Ascending aorta (tissue), 2 donors: ENCODE measurements at places on chromosomes 3 and 15. TPM values are rescaled to one million over a fixed set of nuclear protein-coding genes. Genes with fewer than 3 reads are reported as not detected.

- H3K4me1 ChIP-seq, result peaks cover 54% of the 10 kb centered on the region
- no peak overlapping the region for H3K4me3 ChIP-seq
- no peak for DNase-seq
- no peaks in the 10 kb centered on the region for H3K36me3 ChIP-seq
These were observed 91.6 kb downstream of the MBNL1 start for GRCh38 chr3:152360302-152360701.

DNA sequence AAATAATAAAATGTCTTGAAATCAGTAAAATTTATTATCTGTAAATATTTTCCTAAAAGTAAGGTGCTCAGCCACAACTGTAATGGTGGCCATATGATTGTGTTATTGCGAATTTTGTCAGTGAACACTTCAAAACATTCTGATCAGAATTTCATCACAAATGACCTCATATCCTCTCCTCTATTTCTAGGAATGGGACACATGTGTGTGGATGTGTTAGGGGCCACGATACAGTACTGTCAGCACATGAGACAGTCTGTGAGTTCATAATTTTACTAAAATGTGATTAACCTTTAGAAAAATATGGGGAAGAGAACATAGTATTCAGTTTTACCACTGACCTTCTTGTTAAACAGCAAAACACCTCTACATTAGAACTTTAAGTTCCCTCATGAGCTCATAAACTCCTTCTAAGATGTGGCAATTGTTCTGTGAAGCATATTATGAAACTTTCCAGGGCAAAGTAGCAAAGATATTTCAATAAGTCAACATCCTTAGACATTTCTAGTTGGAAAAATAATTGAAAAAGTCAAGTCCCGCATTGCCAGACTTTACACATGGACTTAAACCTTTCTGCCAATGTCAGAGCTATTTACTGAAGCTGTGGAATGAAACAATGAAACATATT, 158.2 kb upstream of the ABI3BP start:
- no peaks in the 10 kb centered on the region for H3K4me1 ChIP-seq
- no peak for DNase-seq
- H3K27ac ChIP-seq, result peak overlapping the region; percentile 29
- H3K4me3 ChIP-seq, result no peak overlapping the region
- no peaks in the 10 kb centered on the region for H3K36me3 ChIP-seq
- H3K27me3 ChIP-seq, result no peaks in the 10 kb centered on the region

GRCh38 chr15:70830615-70831014, 23.3 kb downstream of the LARP6 start:
- no peak overlapping the region for H3K4me3 ChIP-seq
- H3K4me1 ChIP-seq, result peaks cover 24% of the 10 kb centered on the region
- no peaks in the 10 kb centered on the region for H3K27me3 ChIP-seq
- peaks cover 35% of the 10 kb centered on the region for H3K36me3 ChIP-seq
- H3K27ac ChIP-seq, result no peak overlapping the region

DNA sequence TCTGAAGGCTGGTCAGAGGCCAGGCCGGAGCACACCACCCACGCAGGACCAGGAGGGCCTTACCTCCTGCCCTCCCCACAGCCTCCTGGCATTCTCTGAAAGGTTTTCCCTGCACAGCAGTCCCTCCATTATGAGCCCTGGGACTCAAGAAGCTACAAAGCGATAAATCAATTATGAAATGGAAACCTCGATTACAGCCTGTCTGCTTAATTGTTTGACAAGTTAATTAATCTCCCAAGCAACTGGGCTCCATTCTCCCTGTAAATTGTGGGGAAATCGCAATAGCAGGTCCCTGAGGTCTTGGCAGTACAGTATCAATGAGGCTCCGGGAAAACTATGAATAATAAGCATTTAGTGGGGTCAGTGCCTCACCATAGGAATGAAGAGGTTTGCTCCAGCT, 683.5 kb downstream of the NTRK3 start:
- no peak for DNase-seq
- H3K27me3 ChIP-seq, result no peaks in the 10 kb centered on the region
- H3K4me1 ChIP-seq, result no peaks in the 10 kb centered on the region
- no peak overlapping the region for H3K4me3 ChIP-seq

DNA sequence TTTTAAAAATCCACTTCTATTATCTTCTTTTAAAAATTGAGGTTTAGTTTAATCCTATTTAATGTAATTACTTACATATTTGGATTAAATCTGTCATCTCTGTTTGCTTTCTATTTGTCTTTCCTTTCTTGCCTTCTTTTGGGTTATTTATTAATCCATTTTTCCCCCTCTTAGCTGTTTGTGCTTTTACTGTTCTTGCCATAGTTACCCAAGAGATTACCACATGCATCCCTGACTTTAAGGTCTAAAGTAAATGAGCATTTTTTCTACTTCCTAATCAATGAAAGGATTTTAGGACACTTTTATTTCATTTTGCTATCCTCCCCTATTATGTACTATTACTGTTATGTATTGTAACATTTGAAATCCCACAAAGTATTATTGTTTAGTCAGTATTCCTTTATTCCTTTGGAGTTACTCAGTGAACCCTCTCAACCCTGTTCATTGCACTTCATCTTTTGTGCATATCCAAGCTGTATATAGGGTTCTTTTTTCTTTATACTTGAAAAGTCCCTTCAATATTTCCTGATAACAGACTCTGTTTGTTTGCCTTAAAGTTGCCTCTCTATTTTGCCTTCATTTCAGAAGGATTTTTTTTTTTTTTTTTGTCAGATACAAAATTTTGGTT, 62.7 kb downstream of the MEF2A start:
- no peaks in the 10 kb centered on the region for H3K36me3 ChIP-seq
- H3K27ac ChIP-seq, result peak overlapping the region; percentile 67
- no peaks in the 10 kb centered on the region for H3K4me1 ChIP-seq
- no peak overlapping the region for H3K4me3 ChIP-seq

DNA sequence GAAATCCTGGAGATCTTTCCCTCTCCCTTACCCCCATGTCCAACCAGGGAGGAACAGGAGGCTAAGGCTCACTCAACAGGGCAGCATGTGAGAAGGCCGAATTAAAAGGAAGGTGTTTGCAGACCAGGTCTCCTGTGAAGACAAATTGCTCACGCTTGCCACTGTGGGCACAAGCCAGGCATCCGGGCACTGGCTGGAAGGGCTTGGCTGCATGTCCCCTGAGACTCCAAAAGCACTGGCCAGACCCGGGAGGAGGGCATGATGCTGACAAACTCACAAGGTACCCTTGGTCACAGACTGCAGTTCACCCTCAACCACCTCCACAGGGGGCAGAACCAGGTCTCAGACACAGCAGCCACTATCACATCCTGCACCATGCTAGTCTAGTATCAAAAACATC, 113.7 kb upstream of the NSMCE3 start:
- H3K4me1 ChIP-seq, result no peaks in the 10 kb centered on the region
- no peak overlapping the region for H3K4me3 ChIP-seq
- no peak overlapping the region for H3K27ac ChIP-seq
- DNase-seq, result no peak

- H3K27ac ChIP-seq, result no peak overlapping the region
- H3K36me3 ChIP-seq, result no peaks in the 10 kb centered on the region
These were observed 1.4 kb downstream of the MAPKBP1 start for GRCh38 chr15:41775651-41776050.

Gene CPLX3
- total RNA-seq, result not detected

Gene LCTL
- not detected for total RNA-seq

Gene IL5RA
- not detected for total RNA-seq

Gene PTPN23
- 35.2 TPM for total RNA-seq
